ENCODE measurements at places on chromosomes 12 and 14.

DNA sequence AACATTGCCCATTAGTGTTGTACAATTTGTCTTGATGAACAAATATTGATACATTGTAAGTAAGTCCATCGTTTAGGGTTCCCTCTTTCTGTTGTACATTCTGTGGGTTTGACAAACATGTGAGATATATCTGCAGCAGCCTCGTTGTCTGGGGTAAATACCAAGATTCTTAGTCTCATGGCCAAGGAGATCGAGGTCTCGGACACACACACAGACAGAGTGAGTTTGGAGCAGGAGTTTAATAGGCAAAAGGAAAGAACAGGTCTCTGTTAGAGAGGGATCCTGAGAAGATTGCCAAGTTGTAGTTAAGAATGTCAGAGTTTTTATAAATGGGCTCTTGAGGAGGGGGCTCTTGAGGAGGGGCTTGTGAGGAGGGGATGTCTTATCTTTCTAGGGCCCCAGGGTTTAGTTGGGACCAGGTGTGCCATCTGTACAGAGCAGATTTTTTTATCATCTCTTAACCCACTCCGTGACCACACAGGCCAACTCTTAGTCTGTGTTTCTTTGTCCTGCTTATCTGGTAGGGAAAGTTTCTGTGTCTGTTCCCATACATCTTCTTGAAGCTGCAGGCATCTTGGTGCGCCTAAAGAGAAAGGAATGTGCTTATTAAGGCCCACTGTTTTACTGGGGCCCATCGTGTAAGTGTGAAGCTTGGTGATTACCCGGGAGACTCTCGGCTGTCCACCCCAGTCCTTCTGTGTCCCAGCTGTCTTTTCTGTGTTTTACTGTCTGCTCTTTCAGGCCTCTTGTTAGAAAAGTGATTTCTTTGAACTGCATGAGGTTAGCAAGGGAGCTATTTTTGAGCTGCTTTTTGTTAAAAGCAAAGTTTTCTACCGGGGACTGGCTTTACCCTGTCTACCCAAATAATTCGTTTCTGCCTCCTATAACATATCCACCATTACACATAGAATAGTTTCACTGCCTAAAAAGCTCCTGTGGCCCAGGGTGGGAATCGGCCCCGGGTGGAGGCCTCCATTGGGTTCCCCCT, 22.4 kb upstream of the CLEC2D start:
- peak; percentile 55 for DNase-seq

GRCh38 chr14:77580964-77581505, 35.4 kb downstream of the SPTLC2 start:
- DNase-seq: peak; percentile 83

- DNase-seq: no peak
These were observed 579.1 kb downstream of the TMTC2 start for GRCh38 chr12:83265808-83266207.

DNA sequence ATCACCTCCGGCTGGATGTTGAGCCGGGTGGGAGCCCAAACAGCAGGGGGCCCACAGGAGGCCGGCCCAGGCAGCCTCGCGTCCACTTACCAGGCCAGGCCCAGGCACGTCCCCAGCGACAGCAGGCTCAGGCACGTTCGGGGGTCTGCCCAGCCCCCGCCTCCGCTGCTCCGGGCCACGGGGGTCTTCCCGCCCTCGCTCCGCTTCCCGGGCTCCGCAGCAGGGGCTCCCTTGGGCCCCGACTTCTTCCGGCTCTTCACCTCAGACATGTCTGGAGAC, 216 bp downstream of the IKBIP start:
- DNase-seq: peak; percentile 70

- DNase-seq: no peak
These were observed 106.6 kb upstream of the NCOR2 start for GRCh38 chr12:124673801-124674617.

DNA sequence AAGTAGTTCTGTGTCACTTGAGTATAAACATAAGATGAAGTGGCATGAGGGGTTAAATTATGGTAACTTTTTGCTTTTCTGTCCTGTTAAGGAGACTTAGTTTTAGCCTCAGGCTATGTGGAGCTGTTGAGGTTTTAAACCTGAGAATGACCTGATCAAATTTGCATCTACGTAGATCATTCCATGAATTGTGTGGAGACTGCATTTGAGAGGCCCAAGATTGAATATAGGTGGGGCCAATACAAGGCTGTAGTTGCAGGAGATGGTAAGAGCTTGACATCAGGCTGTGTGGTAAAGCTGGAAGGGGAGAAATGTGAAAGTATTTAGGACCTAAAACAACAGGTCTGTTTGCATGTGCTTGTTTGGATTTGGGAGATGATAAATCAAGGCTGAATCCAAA, 249.5 kb downstream of the SLC16A7 start:
- DNase-seq: no peak

DNA sequence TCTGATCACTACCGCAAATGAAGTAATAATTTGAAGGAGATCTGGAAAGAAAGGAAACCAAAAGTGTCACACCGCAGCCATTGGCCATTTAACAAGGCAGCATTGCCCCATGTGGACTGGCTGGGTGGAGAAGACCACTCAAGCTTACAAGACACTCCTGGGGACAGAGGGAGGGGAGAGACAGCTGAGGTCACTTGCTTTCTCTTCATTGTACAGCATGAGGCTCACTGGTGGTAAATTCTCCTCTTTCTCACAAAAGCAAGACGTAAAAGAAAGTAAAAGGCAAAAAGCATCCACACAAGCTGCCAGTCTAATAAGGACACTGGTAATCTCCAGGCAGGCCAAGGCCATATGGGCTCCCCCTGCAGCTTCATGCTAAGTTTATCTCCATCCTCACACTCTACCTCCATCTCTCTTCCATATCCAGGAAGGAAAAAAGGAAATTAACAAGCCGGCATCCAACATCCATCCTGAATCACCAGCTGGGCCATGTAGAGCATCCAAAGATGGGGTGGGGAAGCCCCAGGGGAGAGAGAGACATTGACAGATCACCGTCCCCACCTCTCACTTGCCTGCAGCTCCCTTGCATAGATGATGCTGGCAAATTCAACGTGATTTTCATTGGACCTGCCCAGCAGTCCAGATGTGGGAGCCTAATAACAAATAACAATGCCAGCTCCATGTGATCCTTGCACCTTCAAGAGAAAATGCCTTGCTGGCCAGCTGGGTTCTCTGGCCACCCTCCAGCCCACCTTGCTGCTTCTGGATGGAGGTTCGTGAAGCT, 100.6 kb downstream of the DPF3 start:
- no peak for DNase-seq

DNA sequence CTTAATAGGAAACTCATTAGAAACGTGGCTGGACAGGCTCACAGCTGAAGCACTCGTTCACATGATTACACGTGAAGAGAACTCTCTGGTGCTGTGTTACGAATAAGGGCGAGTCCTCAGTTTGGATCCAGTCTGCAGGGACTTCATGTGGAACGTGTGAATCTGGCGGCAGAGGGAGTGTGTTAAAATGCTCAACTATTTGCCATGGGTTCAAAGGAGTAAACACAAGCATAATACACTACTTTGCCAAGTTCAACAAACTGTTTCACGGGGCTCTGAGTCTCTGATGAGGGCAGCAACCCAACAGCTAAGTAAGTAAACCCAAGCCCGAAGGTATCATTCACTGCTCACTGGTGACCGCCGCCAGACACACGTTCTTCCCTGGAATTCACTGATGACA, 42.4 kb downstream of the NUAK1 start:
- no peak for DNase-seq

DNA sequence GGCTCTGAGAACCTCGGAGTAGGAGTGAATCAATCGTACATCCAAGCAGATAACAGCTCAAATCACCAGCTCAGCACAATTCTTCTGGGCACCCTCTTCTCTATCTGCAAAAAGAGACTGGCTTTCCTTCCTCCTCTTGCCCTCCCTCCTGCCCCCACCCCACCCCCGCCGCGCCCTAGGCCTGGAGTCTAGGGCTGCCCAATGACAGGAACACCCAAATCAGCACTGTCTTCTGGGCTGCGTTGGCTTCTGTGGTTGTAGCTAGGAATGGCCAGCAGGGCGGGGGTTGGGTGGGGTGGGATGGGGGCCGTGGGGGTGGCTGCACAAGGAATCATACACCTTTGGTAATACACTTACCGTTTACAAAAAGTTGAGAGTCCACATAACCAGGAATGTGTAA, 28.0 kb upstream of the TMCC3 start:
- no peak for DNase-seq

GRCh38 chr14:60705100-60705499, 19.1 kb downstream of the SIX4 start:
- DNase-seq: no peak

DNA sequence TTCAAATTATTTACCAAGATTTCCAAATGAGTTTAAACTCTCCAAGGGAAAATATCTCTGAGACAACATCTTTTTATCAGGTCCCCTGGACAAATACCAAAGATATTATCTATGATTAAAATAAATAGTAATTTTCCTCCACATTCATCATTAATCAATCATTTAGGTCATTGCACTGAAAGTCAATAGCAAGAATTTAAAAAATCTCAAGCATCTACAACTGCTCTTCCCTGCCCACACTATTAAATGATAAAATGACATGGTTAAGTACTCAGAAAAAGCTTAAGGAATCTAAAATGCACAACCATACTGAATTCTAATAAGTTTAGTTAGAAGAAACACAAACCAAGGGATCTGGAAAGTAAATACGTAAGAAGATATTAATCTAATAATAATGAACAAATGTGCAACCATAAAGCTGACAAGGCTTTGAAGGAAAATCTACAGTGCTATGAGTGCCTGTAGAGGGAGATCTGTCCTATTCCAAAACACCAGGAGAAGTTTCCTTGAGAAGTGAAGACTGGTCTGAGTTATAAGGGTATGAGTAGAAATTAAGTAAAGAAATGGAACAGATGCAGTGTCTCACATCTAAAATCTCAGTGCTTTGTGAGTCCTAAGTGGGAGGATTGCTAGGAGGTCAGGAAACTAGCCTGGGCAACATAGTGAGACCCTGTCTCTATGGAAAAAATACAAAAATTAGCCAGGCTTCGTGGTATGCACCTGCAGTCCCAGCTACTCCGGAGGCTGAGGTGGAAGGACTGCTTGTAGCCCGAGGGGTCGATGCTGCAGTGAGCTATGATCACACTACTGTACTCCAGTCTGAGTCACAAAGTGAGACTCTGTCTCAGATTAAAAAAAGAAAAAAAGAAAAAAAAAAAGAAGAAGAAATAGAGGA, 19.2 kb downstream of the INTS13 start:
- no peak for DNase-seq

DNA sequence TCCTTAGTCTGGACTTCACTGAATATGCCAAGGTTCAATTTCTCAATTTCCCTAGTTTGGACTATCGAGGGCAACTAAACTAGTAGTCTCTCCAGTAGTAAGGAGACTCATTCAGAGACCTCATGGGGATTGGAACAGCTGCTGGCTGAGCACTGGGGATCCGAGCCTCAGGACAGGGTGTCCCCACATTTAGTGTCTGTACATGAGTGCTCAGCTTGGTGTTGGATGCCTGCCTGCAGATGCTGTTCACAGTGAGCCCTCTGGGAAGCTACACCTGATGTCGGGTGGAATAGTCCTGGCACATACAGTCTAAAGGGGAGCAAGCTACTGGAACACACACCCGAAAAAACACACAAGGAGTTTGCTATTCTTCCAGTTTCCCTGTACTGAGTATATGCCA, 820 bp upstream of the FGF23 start:
- DNase-seq: no peak

DNA sequence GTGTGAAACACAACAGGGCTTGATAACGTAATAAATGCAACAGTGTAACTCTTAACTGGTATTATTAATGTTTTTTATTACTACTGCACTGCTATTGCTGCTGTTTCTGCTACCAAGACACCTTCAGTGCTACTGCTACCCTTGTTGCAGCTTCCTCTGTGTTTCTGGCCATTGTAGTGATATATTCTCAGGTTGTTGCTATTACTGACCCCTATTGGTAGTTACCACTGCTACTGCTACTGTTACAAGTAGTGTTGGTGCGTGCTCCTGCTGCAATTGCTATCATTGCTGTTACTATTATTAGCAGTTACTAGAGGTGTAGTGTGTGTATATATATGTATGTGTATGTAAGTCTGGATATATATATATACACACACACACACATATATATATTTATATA, 87.2 kb upstream of the PTPRB start:
- peak; percentile 21 for DNase-seq

DNA sequence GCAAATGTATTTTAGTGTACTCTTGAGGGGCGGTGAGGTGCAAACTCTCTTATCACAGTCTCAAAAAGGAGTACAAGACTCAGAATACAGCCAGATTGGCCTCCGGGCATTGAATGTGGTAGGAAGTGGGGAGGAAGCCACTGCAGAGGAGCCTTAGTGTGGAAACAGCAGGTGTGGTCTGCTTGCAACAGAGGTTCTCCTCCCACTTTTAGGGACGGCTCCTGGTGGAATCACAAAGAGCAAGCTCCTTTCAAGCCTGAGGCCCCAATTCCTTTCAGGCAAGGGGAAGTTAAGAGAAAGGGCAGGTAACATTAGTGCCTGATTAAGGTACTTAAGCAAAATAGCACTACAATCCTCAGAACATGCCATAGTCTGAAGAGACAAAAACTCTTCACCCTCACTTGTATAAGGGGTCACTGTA, 23.7 kb upstream of the SLC2A3 start:
- DNase-seq: peak; percentile 64

DNA sequence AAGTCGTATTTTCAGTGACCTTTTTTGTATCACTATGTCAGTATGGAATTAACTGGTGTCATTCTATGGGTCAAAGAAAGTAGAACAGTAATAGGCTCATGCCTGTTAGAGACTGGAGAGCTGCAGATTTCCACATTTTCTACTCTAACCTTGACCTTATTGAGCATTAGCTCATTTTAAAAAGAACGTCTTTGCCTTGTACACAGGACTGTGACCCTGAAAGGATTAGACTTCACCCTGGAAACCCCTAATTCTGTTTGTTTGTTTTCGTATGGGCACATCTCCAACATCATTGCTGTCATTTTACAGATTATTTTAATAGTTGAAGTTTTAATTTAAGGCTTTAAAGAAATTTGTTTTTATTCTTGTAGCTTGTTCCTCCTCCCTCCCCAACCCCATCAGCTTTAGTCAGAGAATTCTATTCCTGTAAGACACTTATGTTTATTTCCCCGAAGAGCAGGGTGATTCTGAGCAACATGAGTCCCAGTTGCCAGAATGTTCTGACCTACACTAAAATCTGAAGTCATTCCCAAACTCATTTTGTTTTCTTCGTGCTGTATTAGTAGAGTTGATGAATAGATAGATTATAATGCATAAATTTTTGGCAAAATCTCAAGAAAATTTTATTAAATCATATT, 451.3 kb downstream of the FOXG1 start:
- no peak for DNase-seq

DNA sequence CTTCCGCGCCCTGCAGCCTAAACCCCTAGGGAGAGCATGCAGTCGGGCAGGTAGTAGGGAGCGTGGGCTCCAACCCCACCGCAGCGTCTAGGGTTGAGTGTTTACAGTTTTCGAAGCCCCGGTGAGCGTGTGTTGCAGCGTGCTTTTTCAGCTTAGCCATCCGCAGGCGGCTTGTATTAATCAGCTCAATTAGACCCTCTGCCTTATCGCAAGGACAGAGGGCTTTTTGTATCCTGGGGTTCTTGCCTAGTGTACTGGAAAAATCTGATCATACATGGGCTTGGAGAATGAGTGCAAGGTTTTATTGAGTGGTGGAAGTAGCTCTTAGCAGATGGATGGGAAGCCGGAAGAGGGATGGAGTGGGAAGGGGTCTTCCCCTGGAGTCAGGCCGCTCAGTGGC, 44.4 kb upstream of the GNG2 start:
- no peak for DNase-seq
